Dermis blood vessel endothelial cell (primary cell): ENCODE measurements at places on chromosomes 2 and 18. TPM values are rescaled to one million over a fixed set of nuclear protein-coding genes. Genes with fewer than 3 reads are reported as not detected.

DNA sequence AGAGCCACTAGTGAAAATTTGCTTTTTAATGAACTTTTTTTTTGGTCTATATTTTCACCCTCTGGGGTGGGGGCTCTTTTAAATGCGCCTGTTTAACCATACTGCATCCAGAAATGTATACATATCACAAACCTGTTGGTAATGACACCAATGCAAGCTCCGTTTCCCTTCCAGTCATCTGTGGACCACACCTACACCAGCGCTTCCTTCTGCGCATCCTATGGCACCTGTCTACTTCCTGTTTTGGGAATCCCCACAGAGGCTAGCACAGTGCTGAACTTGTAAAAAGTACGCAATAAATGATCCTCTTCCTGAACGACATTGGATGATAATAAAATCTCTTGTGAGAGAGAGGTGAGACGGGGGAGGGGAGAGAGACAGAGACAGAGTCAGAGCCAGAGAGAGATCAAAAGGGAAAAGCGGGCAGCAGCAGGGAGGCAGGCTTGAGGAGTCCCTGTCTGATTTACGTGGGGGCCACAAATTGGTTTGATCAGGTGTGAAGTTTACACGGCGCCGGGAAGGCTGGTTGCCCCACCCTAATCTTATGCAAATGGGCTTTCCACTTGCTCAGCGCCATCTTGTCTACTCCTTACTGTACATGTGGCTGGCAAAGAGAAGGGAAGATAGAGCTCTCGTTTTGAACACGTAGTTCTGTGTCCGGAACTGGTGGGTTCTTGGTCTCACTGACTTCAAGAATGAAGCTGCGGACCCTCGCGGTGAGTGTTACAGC lies 38.1 kb upstream of the SLC38A11 start:
- DNase-seq: no peak

GRCh38 chr2:111673526-111673925 lies 210.5 kb downstream of the ANAPC1 start:
- no peak for DNase-seq

GRCh38 chr2:12606472-12607000 lies 110.2 kb upstream of the TRIB2 start:
- DNase-seq: peak; percentile 19

Gene DNER
- total RNA-seq: 0.05 TPM in 1 of 2 replicates, not detected in the other

DNA sequence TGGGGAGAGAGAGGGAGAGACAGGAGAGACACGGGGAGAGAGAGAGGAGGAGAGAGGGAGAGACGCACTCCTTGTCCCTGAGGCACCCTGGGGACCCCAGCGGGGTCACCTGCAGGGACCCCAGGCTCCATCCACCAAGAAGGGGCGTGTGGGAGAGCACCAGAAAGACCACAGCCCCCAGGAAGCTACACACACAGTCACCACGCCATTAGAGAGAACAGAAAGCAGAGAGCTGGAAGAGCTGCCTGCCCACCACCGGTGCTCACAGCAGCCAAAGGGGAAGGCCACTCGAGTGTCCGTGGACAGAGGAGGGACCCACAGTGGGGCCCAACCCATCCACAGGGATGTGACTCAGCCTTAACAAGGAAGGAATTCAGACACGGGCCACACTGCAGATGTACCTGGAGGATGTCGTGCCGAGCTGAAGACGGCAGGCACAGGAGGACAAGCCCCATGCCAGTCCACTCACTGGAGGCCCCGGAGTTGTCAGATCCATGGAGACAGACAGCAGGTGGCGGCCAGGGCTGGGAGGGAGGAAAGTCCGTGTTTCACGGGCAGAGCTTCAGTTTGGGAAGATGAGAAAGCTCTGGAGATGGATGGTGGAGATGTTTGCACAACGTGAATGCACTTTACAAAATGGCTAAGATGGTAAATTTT lies 11.5 kb upstream of the NFATC1 start:
- no peak for DNase-seq
